ENCODE measurements at places on chromosomes 2 and 18.

DNA sequence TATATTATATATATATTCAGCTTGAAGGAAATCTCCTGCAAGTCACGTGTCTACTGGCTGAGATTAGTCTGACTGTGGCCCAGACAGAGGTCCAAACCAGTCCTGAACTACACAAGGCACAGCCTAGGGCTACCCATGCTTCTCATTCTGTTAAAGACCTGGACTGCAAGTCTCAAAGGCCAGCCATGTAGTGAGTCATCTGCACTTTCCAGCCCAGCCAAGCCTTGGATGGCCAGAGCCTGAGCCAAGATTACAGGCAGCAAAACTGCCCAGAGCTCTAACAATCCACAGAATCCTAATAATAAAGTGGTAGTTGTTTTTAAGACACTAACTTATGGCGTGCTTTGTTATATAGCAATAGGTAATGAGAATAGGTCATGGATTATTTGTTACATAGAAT is 259.6 kb downstream of the SS18 start:
- no peak for DNase-seq

- DNase-seq: peak; percentile 41
Measured at GRCh38 chr2:68909793-68910674, 38.8 kb upstream of the BMP10 start.

GRCh38 chr2:56464066-56464465 is 280.3 kb downstream of the CCDC85A start:
- DNase-seq: no peak

- DNase-seq: no peak
Measured at GRCh38 chr18:6476880-6477279, 62.2 kb upstream of the L3MBTL4 start.
